ENCODE measurements at places on chromosomes 3 and 15.

DNA sequence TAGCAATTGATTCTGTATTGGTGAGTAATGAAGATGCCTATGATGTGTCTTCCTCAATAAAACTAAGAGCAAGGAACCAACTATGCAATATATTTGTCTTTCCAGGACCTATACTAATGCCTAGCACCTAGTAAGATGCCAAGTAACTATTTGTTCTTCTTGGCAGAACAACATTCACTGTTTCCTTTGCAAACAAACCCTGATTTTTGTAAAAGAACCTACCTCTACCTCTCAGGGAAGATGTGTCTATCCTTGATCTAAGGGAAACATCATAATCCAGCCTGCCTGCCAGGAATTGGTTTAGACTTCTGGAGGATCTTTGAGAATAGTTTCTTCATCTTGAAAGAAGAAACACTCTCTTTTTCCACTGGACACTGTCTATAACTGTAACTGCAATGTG is 3.8 kb upstream of the ADPRH start:
- DNase-seq = no peak

- DNase-seq = no peak
Observed at GRCh38 chr3:11581237-11582190, 62.2 kb downstream of the VGLL4 start.

- no peak for DNase-seq
Observed at GRCh38 chr15:98147415-98147814, 186.9 kb downstream of the ARRDC4 start.

GRCh38 chr3:186042036-186042435 is 66.9 kb downstream of the ETV5 start:
- no peak for DNase-seq

GRCh38 chr3:170752571-170753155 is 117.3 kb downstream of the RPL22L1 start:
- DNase-seq = no peak

DNA sequence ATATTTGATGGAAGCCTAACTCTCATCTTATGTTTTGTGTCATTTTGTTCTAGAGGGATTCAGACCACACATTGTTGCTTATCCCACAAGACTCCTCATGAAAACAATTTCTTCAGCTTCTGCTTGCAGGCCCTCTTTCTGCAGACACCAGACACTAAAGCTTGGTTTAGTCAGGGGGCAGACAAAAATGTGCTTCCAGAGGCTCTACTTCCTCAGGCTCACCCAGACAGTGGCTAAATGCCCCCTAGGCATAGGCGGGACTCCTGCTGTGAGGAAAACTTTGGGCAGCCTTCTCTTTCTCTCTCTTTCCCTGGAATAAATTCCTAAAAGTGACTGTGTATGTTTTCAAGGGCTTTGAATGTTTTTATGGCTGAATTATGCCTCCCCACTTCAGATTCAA is 435.4 kb upstream of the ATP11B start:
- DNase-seq = no peak

GRCh38 chr3:45987368-45988291 is 8.0 kb downstream of the FYCO1 start:
- DNase-seq = no peak

GRCh38 chr15:94740469-94740868 is 509.1 kb downstream of the MCTP2 start:
- DNase-seq = no peak

Data from stimulated activated CD4-positive, alpha-beta T cell treated with anti-CD3 and anti-CD28 coated beads, Interleukin-2, amount 100 ng/mL, for 48 hours (primary cell).